ENCODE measurements at places on chromosomes 2 and 18.

GRCh38 chr2:55038428-55038827, 11.8 kb downstream of the RTN4 start:
- peaks cover 7% of the 10 kb centered on the region for H3K4me1 ChIP-seq
- DNase-seq, result no peak
- no peak overlapping the region for H3K27ac ChIP-seq
- no peaks in the 10 kb centered on the region for H3K36me3 ChIP-seq
- H3K27me3 ChIP-seq, result no peaks in the 10 kb centered on the region

GRCh38 chr2:173970516-173970924, 5.3 kb upstream of the SP3 start:
- H3K4me3 ChIP-seq, result no peak overlapping the region
- no peaks in the 10 kb centered on the region for H3K27me3 ChIP-seq
- H3K4me1 ChIP-seq, result peaks cover 9% of the 10 kb centered on the region

- no peaks in the 10 kb centered on the region for H3K27me3 ChIP-seq
- H3K4me1 ChIP-seq, result no peaks in the 10 kb centered on the region
- peaks cover 38% of the 10 kb centered on the region for H3K36me3 ChIP-seq
- no peak overlapping the region for H3K4me3 ChIP-seq
- H3K27ac ChIP-seq, result no peak overlapping the region
- no peak for DNase-seq
These were observed 7.1 kb downstream of the WDR54 start for GRCh38 chr2:74428675-74429074.

DNA sequence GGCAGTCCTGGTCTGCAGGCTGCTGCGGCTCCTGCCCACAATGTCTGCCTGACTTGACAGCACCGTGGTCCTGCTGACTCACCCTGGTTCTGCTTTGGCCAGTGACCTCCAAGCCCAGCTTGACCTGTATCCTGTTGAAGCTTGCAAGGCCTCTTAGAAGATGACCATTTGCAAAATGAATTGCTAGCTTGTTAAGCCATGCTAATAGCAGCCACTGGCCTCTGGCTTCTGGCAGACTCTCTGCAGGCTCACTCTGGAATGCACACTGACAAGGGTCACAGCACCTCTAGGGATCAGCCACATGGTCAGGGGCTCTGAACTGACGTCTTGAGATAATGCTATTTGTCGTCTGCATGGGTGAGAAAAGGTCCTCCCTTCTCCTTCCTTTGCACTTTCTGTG, 25.9 kb downstream of the CNGA3 start:
- H3K27me3 ChIP-seq, result peaks cover 3% of the 10 kb centered on the region
- no peaks in the 10 kb centered on the region for H3K4me1 ChIP-seq
- DNase-seq, result no peak
- H3K27ac ChIP-seq, result no peak overlapping the region

- H3K4me1 ChIP-seq, result no peaks in the 10 kb centered on the region
- no peak for DNase-seq
- no peak overlapping the region for H3K4me3 ChIP-seq
- no peak overlapping the region for H3K27ac ChIP-seq
- H3K27me3 ChIP-seq, result peaks cover 57% of the 10 kb centered on the region
- no peaks in the 10 kb centered on the region for H3K36me3 ChIP-seq
These were observed 3.0 kb upstream of the CNGA3 start for GRCh38 chr2:98343285-98343684.

- no peaks in the 10 kb centered on the region for H3K27me3 ChIP-seq
- H3K4me1 ChIP-seq, result no peaks in the 10 kb centered on the region
- no peak overlapping the region for H3K4me3 ChIP-seq
- H3K36me3 ChIP-seq, result no peaks in the 10 kb centered on the region
- no peak for DNase-seq
These were observed 315.0 kb downstream of the PARD3B start for GRCh38 chr2:204860274-204860673.

GRCh38 chr18:40874233-40874632, 1080.8 kb upstream of the PIK3C3 start:
- DNase-seq, result peak; percentile 75
- no peak overlapping the region for H3K27ac ChIP-seq
- no peak overlapping the region for H3K4me3 ChIP-seq
- no peaks in the 10 kb centered on the region for H3K4me1 ChIP-seq

DNA sequence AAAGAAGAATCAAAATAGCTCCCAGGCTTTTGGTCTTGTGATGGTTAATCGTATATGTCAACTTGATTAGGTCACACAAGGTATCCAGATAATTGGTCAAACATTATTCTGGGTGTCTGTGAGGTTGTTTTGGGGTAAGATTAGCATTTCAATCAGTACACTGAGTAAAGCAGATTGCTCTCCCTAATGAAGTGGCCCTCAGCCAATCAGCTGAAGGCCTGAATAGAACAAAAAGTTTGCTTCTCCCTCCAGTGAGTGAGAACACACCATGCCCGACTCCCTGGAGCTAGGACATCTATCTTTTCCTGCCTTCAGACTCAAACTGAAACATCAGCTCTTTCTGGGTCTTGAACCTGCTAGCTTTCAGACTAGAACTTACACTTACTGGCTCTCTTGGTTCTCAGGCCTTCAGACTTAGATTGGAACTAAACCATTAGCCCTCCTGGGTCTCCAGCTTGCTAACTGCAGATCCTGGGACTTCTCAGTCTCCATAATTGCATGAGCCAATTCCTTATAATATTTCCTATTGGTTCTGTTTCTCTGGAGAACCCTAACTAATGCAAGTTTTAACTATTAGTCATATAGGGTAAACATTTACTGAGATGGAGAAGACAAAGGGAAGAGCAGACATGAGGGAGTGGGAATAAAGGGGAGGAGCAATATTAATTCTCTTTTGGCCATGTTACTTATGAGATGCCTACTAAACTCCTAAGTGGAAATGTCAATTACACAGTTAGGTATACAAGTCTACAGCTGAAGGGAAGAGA, 25.5 kb downstream of the LNPK start:
- no peak overlapping the region for H3K4me3 ChIP-seq
- H3K4me1 ChIP-seq, result peaks cover 16% of the 10 kb centered on the region
- no peaks in the 10 kb centered on the region for H3K36me3 ChIP-seq
- no peak overlapping the region for H3K27ac ChIP-seq

GRCh38 chr2:170891893-170892292, 37.2 kb upstream of the GORASP2 start:
- H3K4me1 ChIP-seq, result no peaks in the 10 kb centered on the region
- no peak overlapping the region for H3K27ac ChIP-seq
- no peaks in the 10 kb centered on the region for H3K27me3 ChIP-seq
- H3K36me3 ChIP-seq, result no peaks in the 10 kb centered on the region
- DNase-seq, result no peak
- H3K4me3 ChIP-seq, result no peak overlapping the region

DNA sequence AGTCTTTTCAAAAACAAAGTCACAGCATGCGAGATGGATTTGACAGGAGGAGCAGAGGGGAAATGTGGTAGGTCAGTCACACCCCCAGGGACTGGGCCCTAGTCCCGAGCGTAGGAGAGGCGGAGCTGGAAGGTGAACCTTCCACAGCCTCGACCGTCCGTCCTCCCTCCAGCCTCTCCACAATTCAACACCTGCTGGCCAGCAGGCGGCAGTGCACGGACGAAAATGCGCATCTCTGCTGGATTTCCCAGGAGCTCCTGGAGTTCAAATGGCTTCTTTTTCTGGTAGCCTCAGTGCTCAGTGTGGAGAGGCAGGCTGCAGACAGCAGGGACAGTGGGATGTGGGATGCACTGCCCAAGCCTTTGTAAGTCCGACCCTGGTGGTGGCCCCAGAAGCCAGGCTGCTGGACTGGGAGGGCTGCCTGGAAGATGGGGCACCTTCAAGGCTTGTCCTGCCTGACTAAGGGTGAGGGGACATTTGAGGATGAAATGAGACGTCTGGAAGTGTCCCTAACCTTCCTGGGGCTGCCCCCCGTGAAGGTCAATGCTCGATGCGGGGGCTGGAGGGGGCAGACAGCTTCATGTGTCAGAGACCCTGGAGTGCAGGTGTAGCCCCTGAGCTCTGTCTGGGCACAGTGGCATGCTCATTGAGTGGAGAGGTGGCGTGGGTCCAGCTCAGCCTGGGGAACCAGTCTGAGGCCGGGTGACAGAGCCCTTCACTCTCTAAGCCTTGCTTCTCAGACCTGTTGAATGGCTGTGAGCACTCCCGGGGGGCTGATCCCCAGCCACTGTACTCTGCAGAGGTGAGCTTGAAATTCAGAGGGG, 189.5 kb downstream of the TFCP2L1 start:
- no peak overlapping the region for H3K27ac ChIP-seq
- peaks cover 6% of the 10 kb centered on the region for H3K4me1 ChIP-seq

DNA sequence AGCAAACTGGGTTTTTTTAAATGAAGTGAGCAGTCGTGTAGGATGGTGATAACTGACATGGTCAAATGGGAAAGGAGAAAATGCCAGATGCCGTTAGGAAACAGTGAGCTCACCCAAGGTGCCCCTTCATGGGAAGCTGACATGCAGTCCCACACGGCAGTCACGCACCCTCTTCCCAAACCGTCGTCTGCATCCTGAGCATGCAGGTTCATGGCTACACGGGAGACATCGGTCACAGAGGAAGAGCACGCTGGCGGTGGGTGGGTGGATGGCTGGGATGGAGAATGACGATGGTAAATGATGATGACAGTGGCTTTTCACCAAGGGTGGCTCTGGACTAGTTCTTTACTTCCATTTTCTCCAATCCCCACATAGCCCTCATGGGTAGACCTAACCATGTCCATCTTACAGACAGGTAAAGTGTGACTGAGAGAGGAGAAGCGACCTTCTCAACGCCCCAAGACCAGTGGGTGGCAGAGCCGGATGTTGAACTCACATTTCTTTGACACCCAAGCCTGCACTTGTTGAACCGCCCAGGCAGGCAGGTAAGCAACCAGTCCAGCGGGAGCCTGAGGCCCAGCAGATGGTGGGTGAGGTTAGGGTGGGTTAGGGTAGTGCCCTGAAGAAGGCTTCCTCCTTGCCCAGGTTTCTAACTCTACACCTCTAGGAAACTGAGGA, 44.5 kb downstream of the TNS1 start:
- H3K27me3 ChIP-seq, result no peaks in the 10 kb centered on the region
- H3K4me3 ChIP-seq, result no peak overlapping the region
- no peaks in the 10 kb centered on the region for H3K36me3 ChIP-seq
- H3K27ac ChIP-seq, result no peak overlapping the region
- H3K4me1 ChIP-seq, result peaks cover 25% of the 10 kb centered on the region

GRCh38 chr2:3217646-3218045, 160.0 kb downstream of the EIPR1 start:
- H3K4me1 ChIP-seq, result no peaks in the 10 kb centered on the region
- no peak overlapping the region for H3K4me3 ChIP-seq
- no peak overlapping the region for H3K27ac ChIP-seq
- no peaks in the 10 kb centered on the region for H3K27me3 ChIP-seq
- no peaks in the 10 kb centered on the region for H3K36me3 ChIP-seq

GRCh38 chr2:171237751-171238505, 77.2 kb upstream of the TLK1 start:
- no peak overlapping the region for H3K27ac ChIP-seq
- DNase-seq, result no peak
- no peak overlapping the region for H3K4me3 ChIP-seq
- H3K4me1 ChIP-seq, result no peaks in the 10 kb centered on the region
- no peaks in the 10 kb centered on the region for H3K27me3 ChIP-seq

GRCh38 chr2:72136933-72137497, 10.6 kb downstream of the CYP26B1 start:
- no peak overlapping the region for H3K4me3 ChIP-seq
- peaks cover 28% of the 10 kb centered on the region for H3K27me3 ChIP-seq
- H3K27ac ChIP-seq, result no peak overlapping the region

DNA sequence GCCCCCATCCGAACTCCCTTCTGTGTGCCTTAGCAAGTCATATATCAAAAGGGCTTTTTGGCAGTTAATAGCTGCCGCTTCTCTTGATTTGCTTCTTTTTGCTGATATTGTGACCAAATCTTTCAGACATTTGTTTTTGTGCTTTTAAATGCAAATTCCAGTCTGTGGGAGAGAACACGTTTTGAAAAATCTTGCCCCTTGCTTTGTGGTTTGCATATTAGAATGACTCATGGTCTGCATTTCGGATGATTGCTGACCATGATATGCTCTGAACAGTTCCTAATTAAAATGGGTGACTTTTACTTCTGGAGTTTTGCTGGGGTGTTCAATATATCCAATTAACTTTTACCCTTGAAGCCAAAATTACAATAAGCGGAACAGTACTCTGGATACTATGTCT, 58.2 kb upstream of the ST6GAL2 start:
- peaks cover 18% of the 10 kb centered on the region for H3K27me3 ChIP-seq
- no peaks in the 10 kb centered on the region for H3K4me1 ChIP-seq

DNA sequence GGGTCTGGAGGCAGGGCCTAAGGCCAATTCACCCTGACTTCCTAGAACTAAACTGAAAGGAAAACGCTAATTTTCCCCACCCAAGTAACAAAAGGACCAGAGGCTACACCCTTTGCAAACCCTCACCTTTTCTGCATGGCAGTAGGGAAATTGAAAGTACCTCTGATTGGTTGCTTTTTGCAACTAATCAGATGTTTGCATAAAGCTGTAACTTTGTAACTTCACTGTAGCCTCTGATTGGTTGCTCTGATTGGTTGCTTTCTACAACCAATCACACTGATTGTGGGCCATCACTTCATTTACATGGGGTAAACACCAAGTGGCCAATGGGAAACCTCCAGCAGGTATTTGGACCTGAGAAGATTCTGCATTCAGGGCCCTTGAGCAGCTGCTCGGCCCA, 20.8 kb downstream of the EIPR1 start:
- H3K4me1 ChIP-seq, result no peaks in the 10 kb centered on the region
- H3K27me3 ChIP-seq, result no peaks in the 10 kb centered on the region
- no peak overlapping the region for H3K27ac ChIP-seq
- no peak for DNase-seq
- no peak overlapping the region for H3K4me3 ChIP-seq

GRCh38 chr2:143452817-143453451, 323.7 kb downstream of the ARHGAP15 start:
- no peak overlapping the region for H3K4me3 ChIP-seq
- no peaks in the 10 kb centered on the region for H3K36me3 ChIP-seq
- H3K27ac ChIP-seq, result no peak overlapping the region

- peaks cover 22% of the 10 kb centered on the region for H3K36me3 ChIP-seq
- H3K4me3 ChIP-seq, result no peak overlapping the region
- H3K27me3 ChIP-seq, result no peaks in the 10 kb centered on the region
- peaks cover 10% of the 10 kb centered on the region for H3K4me1 ChIP-seq
These were observed 19.4 kb downstream of the TRAPPC12 start for GRCh38 chr2:3398857-3399256.

GRCh38 chr2:64905338-64906024, 83.7 kb upstream of the SLC1A4 start:
- no peak overlapping the region for H3K27ac ChIP-seq
- H3K4me3 ChIP-seq, result no peak overlapping the region

DNA sequence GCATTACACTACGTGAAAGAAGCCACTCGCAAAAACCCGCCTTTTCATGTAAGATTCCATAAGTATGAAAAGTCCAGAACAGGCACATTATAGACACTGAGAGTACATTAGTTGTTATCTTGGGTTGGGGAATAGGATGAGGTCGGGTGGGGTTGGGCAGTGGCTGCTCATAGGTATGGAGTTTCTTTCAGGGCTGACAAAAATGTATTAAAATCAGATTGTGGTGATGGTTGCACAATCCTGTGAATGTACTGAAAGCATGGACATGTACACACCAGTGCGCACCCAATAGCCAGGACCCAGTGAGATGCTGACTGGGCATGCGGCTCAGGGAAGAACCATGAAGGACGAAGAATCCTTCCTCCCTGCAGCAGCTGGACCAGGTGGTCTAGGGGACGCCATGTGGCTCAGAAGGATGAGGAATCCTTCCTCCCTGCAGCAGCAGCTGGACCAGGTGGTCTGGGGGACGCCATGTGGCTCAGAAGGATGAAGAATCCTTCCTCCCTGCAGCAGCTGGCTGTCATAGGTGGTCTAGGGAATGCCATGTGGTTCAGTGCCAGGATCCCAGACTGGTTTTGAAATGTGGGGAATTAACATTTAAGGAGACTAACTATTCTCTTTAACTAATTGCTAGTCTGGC, 50.1 kb downstream of the MBP start:
- no peaks in the 10 kb centered on the region for H3K4me1 ChIP-seq
- no peaks in the 10 kb centered on the region for H3K36me3 ChIP-seq
- H3K27me3 ChIP-seq, result peaks cover 21% of the 10 kb centered on the region
- H3K4me3 ChIP-seq, result no peak overlapping the region
- no peak for DNase-seq
